ENCODE measurements at places on chromosomes 4 and X. TPM values are rescaled to one million over a fixed set of nuclear protein-coding genes. Genes with fewer than 3 reads are reported as not detected.

GRCh38 chr4:72111863-72112262 is 80.1 kb downstream of the NPFFR2 start:
- no peaks in the 10 kb centered on the region for H3K27me3 ChIP-seq
- H3K36me3 ChIP-seq = no peaks in the 10 kb centered on the region
- DNase-seq = no peak
- no peak overlapping the region for H3K27ac ChIP-seq
- no peaks in the 10 kb centered on the region for H3K4me1 ChIP-seq

The SLC9B1 gene
- total RNA-seq = 1.5 TPM

DNA sequence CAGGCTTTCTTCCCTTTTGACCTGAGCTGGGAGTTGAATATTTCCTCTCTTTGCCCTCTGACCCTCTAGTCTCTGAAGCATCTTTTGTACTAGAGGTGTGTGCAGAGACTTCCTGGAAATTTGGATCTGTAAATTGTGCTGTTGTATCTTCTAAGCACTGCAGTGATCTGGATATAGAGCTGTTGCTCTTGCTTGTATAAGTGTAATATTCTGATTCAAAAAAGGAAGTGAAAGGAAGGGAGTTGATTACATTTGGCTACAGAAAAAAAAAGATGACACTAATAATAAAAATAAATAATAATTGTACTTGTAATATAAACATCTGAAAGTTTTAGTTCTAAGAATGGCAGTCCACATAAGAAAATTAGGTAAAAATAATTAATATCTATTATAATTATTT is 33.0 kb downstream of the FRG1 start:
- DNase-seq = no peak
- no peaks in the 10 kb centered on the region for H3K27me3 ChIP-seq
- no peaks in the 10 kb centered on the region for H3K4me1 ChIP-seq
- no peaks in the 10 kb centered on the region for H3K36me3 ChIP-seq

- H3K4me1 ChIP-seq = no peaks in the 10 kb centered on the region
- DNase-seq = no peak
- H3K27me3 ChIP-seq = no peaks in the 10 kb centered on the region
Measured at GRCh38 chr4:101141230-101141629, 206.1 kb downstream of the PPP3CA start.

DNA sequence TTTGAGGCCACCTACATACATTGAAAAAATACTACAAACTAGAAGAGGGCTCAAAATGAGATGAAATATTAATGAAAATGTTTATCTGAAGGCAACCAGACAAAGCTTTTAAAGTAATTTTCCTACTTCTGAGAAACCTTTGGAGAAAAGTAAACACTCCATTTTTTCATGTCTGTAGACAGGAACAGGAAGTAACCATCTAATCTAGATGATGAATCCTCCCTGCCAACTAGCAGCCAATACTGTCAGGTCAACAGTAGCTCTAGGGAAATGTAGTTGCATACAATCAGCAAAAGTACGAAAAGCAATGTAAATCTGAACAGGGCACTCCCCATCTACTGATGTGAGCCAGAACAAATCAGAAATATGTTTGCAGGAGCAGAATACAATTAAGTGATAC is 49.0 kb downstream of the AMMECR1 start:
- no peaks in the 10 kb centered on the region for H3K4me1 ChIP-seq
- H3K36me3 ChIP-seq = no peaks in the 10 kb centered on the region
- no peaks in the 10 kb centered on the region for H3K27me3 ChIP-seq

DNA sequence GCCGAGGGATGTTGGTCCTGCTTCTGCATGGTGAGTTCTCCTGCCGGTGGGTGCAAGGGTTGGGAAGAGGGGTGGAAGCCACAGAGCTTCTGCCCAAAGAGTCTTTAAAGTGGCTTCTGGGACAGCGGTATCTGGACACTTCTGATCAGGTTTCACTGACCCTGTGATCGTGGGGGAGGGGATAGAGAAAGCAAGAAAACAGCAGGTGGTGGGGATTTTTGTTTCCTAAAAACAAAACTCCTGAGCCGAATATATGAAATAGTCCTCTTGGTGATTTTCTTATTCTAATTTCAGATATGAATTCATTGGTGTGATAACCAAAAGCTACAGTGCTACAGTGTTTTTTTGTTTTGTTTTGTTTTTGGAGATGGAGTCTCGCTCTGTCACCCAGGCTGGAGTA is 754 bp downstream of the NYX start:
- peaks cover 6% of the 10 kb centered on the region for H3K27me3 ChIP-seq
- H3K4me3 ChIP-seq = no peak overlapping the region
- H3K27ac ChIP-seq = no peak overlapping the region
- DNase-seq = no peak
- H3K4me1 ChIP-seq = no peaks in the 10 kb centered on the region

GRCh38 chr4:110128029-110128428 is 70.4 kb downstream of the ELOVL6 start:
- no peak for DNase-seq
- H3K27me3 ChIP-seq = no peaks in the 10 kb centered on the region
- no peaks in the 10 kb centered on the region for H3K36me3 ChIP-seq
- H3K27ac ChIP-seq = no peak overlapping the region
- H3K4me3 ChIP-seq = no peak overlapping the region
- H3K4me1 ChIP-seq = no peaks in the 10 kb centered on the region

- no peak overlapping the region for H3K4me3 ChIP-seq
- H3K4me1 ChIP-seq = no peaks in the 10 kb centered on the region
- no peaks in the 10 kb centered on the region for H3K27me3 ChIP-seq
- H3K27ac ChIP-seq = no peak overlapping the region
- DNase-seq = no peak
Measured at GRCh38 chr4:165464813-165465381, 86.1 kb downstream of the CPE start.

GRCh38 chr4:85496933-85497332 is 22.0 kb downstream of the ARHGAP24 start:
- DNase-seq = no peak
- H3K36me3 ChIP-seq = no peaks in the 10 kb centered on the region
- peak overlapping the region; percentile 74 for H3K27ac ChIP-seq
- H3K4me3 ChIP-seq = no peak overlapping the region

The PRDM5 gene
- total RNA-seq = 18.9 TPM

DNA sequence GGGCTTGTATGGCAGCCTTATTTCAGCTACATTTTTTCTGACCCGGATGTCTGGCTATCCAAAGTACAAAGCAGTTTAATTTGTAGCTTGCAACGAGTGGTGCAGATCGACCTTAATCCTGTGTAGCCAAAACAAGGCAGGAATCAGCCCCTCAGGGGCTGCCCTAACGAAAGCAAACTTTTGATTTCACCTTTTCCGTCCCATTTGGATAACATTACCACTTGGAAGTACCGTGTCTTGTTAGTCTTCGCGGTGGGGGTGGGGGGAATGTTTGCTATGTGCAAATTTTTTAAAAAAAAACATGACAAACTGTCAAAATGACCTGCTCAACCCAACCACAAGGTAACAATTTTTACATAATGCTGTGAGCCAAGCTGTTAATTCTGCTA is 766 bp upstream of the DNAJB14 start:
- peak overlapping the region; percentile 99 for H3K4me3 ChIP-seq
- H3K27me3 ChIP-seq = no peaks in the 10 kb centered on the region
- no peaks in the 10 kb centered on the region for H3K4me1 ChIP-seq
- no peak for DNase-seq
- H3K27ac ChIP-seq = peak overlapping the region; percentile 98
- no peaks in the 10 kb centered on the region for H3K36me3 ChIP-seq

The PDCL2 gene
- total RNA-seq = not detected

The UGT2B17 gene
- total RNA-seq = not detected

- H3K27me3 ChIP-seq = no peaks in the 10 kb centered on the region
- H3K36me3 ChIP-seq = no peaks in the 10 kb centered on the region
- no peak for DNase-seq
- no peaks in the 10 kb centered on the region for H3K4me1 ChIP-seq
- no peak overlapping the region for H3K4me3 ChIP-seq
Measured at GRCh38 chrX:97050392-97050791, 166.7 kb downstream of the RPA4 start.
